ENCODE measurements at places on chromosomes 1 and 21.

GRCh38 chr1:206087091-206087490 lies 30.1 kb downstream of the AVPR1B start:
- DNase-seq: no peak

DNA sequence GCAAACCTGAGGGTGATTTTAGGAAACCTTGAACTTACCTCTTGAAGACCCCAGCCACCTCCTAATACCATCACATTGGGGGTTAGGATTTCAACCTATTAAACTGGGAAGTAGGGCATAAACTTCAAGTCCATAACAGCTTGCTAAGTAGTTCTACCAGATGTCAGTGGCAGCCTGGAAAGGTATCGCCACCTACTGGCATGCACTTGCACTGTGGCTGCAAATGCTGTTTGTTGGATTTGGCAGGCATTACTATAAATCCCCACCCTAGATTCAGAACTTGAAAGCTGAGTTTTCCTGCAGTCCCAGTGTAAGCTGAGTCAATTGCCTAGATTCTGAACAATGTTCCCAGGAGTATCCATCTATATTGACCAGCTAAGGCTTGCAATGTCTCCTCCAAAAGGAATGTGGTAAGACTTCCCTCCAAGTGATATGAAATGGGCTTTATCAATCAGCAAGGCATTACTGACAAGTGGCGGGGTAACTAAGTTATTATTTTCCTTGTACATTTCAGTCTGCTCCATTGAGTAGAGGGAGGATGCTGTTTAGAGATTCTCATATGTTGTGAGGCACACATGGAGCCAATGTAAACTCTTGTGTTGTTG lies 474.5 kb downstream of the PTPRC start:
- peak; percentile 17 for DNase-seq

GRCh38 chr1:222168621-222169020 lies 379.3 kb downstream of the HHIPL2 start:
- no peak for DNase-seq

GRCh38 chr1:3187415-3188149 lies 118.6 kb downstream of the PRDM16 start:
- DNase-seq: no peak

- no peak for DNase-seq
Observed at GRCh38 chr1:37605806-37606474, 10.2 kb upstream of the GNL2 start.

- no peak for DNase-seq
Observed at GRCh38 chr1:5859766-5860165, 132.5 kb downstream of the NPHP4 start.

DNA sequence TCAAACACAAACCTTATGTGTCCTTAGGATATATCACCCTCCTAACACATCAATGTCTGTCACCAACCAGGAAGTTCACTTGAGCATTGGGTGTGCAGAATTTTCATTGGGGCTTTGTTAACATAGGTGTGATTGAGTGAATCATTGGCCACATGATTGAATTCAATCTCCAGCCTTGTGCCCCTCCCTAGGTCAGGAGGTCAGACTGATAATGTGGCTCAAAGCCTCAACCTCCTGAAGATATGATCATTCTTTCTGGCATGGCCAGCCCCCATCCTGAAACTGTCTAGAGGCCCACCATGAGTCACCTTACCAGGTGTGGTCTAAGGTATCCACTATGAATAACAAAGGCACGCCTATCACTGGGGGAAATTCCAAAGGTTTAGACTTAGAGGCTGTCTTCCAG lies 90.1 kb downstream of the PKN2 start:
- no peak for DNase-seq

GRCh38 chr1:167463080-167463479 lies 55.2 kb downstream of the CD247 start:
- DNase-seq: no peak

- no peak for DNase-seq
Observed at GRCh38 chr1:207999972-208000371, 89.0 kb upstream of the CD34 start.

DNA sequence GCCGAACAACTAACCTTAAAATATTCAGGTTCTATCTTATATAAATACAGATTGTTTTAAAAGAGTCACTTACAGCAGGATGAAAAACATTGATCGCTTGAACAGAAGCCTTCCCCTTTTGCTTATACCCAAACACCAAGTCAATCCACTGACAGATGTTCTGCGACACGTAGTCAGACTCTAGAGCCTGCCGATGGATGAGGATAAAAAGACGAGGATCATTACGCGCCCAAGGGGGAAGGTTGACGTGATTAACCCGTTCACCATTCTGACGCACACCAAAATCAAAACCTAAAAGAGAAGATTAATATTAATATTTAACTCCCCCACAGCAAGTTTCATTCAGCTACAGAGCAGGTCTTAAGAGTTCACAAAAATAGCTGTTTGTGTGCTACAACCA lies 59.4 kb upstream of the GNG4 start:
- no peak for DNase-seq

DNA sequence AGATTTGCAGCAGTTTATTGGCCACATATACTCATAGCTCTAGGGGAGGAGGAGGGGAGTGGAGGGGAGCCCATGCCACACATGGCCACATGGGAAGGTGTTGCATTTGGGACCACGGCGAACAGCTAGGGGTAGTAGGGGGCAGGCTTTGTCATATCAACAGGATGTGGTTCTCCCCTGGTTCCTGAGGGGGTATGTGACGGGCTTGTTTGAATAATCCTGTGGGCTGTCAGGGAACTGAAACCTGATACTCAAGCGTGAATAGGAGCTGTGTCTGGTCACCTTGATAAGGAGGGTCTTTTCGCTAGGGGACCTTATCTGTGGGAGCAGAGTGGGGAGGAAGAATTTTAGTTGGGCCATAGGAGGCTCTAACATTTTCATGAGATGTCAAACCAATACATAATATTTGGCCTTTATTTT lies 264.7 kb downstream of the CTH start:
- no peak for DNase-seq

GRCh38 chr1:229005097-229005496 lies 265.8 kb upstream of the RAB4A start:
- DNase-seq: no peak

DNA sequence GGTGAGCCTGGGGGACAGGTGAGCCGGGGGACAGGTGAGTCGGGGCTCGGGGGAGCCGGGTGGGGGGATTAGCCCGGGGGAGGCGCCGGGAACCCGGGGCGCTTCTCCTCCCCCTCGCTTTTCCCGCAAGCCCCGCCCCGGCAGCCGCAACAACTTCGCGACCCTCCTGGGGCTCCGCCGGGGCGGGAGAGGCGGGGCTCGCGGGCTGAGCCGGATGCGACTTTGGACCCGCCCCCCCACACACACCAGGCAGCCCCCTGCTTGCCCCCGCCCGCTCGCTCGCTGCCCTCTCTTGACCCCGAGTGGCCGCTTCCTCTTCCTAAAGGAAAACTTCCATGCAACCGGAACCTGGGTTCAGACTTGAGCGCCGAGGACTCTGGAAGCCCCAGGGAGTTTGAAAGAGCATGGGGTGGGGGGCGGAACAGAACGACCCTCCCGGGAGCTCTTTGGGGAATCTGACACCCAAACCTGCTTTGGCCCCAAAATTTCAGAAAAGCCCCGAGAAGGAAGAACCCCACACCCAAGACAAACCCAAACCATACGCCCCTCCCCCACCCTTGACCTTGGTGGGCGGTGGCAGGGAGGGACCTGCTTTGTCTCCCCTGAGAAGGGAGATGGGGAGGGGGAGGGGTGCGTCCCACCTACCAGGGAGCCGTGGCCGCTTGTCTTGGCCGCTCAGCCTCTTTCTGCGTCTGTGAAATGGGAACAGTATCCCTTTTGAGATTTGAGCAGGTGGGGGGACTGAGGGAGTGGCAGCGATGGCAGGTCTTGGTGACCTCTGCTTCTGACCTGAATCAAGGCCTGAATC lies 550 bp downstream of the ARHGEF16 start:
- peak; percentile 66 for DNase-seq

- no peak for DNase-seq
Observed at GRCh38 chr1:2532485-2533160, 2.6 kb upstream of the HES5 start.

DNA sequence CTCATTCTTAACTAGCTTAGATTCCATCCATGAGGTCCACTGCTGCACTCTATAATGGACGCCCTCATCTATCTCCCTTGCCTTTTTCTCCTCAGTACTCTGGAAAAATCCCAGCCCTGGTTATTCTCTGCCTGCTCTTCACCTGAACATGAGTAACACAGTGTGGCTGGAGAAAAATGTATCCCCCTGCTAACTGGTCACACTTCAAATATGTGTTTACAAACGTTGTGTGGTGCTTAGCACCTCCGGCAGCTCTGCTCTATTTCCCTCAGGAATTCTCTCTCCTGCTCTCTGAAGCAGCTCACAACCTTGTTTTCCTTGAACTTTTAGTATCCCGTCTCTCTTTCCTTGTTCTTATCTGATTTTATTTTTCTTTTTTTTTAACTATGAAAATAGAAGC lies 4.1 kb downstream of the SCCPDH start:
- DNase-seq: no peak

DNA sequence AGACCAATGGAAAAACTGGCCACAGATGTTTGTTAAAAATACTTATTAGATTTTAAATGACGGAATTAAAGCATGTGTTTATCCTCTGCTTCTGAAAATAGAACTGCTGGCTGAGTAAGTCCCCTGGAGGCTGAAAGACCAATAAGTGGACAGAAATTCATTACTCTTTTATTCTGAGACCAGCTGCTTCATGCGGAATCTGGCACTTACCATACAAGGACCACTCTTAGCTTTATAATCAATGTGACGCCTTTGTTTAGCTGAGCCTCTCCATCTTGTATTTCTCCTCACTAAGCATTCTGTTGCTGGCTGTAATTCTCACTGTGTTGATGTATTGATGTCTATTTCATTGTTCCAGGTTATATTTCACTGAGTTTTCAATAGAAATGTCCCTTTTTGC lies 6.3 kb upstream of the EXO1 start:
- peak; percentile 87 for DNase-seq

GRCh38 chr1:173406783-173407230 lies 70.3 kb upstream of the PRDX6 start:
- no peak for DNase-seq

- DNase-seq: no peak
Observed at GRCh38 chr1:78651241-78651640, 1.6 kb downstream of the IFI44 start.

DNA sequence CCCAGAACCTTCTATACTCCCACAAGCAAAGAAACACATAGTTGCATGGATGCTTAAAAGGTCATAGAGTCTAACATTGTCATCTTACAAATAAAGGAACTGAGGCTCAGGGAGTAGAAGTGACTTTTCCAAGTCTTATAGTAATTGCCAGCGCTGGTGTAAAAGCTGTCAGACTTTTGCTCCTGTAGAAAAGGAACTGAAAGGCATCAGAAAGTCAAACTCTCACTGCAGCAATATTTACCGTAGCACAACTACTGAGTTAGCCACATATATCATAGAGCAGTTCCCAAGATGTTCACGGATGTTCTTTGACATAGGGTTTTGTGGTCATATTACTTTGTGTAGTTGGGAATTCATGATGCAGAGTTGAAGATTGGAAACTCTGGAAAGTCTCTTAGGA lies 16.6 kb upstream of the USP24 start:
- DNase-seq: no peak

- no peak for DNase-seq
Observed at GRCh38 chr1:156851779-156852417, 7.0 kb downstream of the INSRR start.

GRCh38 chr1:207805841-207806421 lies 54.1 kb downstream of the CD46 start:
- DNase-seq: no peak

DNA sequence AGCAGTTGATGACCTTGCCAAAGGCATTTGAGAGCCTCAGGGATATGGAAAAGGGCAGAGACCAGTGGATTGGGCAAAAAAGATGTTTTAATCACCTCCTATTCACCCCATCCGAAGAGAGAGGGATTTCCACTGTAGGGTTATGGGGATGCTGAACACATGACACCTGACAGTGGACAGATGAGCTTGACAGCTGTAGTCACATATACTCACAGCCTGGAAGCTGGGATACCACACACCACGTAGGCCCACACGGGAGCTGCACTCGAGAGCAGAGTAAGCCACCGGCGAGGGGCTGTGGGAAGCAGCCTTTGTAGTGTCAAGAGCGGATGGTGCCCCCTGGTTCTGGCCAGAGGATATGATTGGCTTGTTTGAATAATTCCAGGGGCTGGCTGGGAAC lies 20.0 kb downstream of the ZBTB40 start:
- DNase-seq: no peak

DNA sequence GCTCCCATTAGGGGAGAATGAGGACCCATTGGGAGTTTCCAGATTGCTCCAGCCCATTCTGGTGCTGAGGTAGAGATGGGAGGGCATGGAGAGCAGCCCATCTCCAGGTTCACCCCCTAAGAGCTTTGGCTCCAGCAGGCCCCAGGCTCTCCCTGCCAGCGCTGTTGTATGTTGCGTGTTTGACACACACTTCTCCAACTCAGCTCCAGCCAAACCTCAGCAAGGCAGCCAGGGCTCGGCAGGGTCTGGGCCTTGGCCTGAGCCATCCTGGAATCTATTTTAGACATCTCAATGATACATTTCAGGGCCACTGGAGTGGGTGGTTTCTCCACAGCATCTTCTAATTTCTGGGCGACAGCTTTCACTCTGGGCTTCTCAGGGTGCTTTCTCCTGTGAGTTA lies 117.0 kb downstream of the NAV1 start:
- no peak for DNase-seq

DNA sequence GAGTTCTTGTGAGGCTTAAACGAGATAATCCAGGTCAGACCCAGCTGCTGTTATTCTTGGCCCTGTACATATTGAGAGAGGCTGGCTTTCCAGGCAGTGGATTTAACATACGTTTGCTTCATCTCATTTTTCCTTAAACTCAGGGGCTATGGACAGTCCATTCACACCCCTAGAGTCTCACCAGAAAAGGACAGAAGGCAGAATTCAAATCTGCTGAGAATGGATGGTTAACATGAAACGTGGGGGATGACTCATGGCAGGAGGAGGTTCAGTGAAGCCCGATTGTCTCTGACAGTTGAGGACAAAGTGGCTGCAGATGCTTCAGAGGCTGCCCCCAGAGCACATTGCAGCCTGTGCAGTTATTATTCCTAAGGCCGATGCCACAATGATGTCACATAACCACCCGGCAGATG lies 39.5 kb downstream of the TGFB2 start:
- no peak for DNase-seq

- DNase-seq: peak; percentile 48
Observed at GRCh38 chr1:11458811-11459275, 20.1 kb upstream of the DISP3 start.

GRCh38 chr1:179550746-179551682 lies 24.7 kb downstream of the NPHS2 start:
- DNase-seq: no peak

- no peak for DNase-seq
Observed at GRCh38 chr1:12157366-12158231, 9.2 kb upstream of the TNFRSF1B start.
